ENCODE measurements at places on chromosomes 12 and 14.

DNA sequence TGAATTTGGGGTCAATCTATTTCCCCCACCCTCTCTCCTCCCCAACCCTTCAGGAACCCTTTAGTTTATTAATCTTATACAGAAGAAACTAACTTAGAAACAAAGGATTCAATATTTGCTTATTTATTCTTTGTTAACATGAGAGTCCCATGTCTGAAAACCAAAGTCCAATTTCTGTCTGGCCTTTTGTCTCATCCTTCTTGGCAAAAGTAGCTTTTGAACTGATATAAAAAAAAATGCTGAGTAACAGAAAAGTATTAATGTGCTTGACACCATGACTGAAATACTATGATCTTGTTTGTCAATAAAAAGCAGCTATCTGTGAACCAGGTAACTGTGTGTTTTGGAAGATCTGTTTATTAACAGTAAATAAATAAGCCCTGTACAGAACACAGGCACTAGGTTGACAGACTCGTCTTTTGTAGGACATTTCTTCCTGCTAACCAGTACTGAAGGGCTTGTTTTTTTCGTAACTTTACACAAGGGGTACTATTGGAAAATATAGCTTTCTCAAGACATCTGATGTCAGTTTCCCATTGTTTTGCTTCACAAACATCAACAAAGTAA lies 10.8 kb downstream of the PIGH start:
- DNase-seq: no peak

DNA sequence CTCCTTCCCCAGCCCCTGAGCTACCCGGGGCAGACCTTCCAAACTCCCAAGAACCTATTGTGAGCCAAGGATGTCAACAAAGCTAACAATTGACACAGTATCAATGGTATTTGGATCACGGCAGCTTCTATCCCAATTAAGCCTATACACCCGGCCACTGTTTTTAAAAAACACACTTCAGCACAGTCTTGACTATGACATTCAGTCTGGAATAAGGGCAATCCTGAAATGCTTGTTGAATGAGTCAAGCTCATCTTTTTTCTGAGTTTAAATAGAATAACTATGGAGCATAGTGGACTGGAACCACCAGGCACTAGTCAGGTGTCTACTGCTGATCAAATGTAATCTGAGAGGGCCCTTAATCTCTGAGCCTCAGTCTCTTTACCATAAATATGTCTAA lies 5.7 kb downstream of the DENND5B start:
- DNase-seq: no peak

DNA sequence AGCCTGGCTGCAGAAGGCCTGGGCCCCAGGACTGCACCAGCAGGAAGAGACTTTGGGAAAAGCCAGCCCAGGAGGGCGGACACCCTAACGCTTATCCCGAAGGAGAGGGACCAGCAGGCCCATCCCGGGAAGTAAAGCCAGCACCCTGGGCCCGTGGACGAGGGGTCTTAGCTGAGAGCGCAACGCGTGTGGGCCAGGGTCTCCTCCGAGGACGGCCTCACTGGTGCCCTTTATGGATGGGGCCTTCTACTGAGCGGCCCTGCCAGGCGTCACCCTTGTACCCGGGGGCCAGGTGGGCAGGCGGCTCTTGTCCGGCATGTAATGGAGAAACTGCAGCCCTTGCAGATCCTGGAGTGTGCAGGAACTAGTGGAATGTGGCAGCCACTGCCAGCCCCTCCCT lies 14.1 kb downstream of the TEDC1 start:
- no peak for DNase-seq

GRCh38 chr12:117109943-117110635 lies 10.9 kb upstream of the TESC start:
- no peak for DNase-seq

- no peak for DNase-seq
These were observed 16.5 kb downstream of the HEBP1 start for GRCh38 chr12:12983420-12984035.

GRCh38 chr14:92644171-92644969 lies 104.1 kb downstream of the LGMN start:
- no peak for DNase-seq
